ENCODE measurements at places on chromosomes 13 and 19.

DNA sequence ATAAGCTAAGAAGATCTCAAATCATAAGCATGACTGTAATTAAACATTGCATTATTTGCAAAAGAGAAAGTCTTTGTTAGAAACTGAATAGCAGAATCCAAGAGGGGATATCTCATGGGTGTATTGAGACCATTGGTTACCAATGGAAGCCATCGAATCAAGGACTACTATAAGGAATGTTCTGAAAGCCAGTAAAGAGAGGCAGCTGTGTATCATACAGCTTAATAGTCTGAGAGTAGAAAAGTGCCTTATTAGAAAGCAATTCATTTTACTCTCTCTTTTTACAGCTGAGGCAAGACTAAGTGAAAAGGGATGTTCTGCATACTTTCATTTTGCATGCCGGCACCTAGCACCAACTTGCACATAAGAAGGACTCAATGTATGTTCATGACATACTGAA lies 7.6 kb upstream of the DCT start:
- no peak for DNase-seq

DNA sequence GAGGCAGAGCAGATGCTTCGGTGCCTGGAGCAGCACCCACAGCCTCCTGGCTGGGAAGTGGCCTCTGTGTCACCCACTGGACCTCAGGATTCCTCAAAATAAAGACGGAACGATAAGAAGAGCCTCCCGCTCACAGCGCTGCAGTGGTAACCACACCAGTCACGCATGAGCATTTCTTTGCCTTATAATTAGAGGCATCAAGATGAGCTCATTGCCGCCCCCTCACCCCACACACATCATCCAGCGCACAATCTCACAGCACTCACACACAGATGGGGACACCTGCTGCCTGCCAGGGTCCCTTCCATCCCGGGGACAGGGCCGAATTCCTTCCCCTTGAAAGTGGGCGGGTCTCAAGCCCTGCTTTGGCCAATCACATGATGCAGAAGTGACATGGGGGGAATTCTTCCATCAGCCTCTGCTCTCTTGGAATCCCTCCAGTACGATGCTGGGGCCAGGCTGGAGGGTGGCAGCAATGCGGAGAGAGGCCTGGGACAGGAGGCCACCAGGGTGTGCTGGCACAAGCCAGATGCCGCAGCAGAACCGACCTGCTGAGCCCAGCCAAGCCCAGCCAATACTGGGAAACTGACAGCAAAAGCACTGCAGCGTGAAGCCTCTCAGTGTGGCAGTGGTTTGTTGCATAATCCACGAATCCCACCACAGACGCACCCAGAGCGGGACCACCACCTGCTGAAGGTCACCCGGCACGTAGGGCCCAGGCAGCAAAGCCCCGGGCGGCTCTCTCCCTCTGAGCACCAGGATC lies 16.0 kb downstream of the PIP5K1C start:
- no peak for DNase-seq

DNA sequence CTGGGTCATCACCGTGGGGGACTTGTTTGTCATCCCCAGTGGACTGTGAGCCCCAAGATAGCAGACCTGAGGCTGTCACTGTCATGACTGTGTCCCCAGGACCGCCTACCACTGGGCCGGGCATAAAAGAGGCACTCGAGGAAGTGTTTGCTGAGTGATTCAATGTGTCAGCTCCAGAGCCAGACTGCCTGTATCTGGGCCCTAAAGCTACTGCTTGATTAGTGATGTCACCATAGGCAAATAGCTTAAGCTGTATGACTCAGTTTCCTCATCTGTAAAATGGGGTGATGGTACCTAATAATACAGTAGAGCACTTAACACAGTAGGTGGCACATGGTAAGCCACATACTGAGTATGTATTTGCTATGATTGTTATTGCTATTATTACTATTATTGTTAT lies 11.2 kb upstream of the CEACAM19 start:
- no peak for DNase-seq

- DNase-seq: peak; percentile 90
Measured at GRCh38 chr19:50922317-50922853, 11.2 kb upstream of the KLK4 start.

- no peak for DNase-seq
Measured at GRCh38 chr19:32350987-32351348, 5.6 kb downstream of the ZNF507 start.

DNA sequence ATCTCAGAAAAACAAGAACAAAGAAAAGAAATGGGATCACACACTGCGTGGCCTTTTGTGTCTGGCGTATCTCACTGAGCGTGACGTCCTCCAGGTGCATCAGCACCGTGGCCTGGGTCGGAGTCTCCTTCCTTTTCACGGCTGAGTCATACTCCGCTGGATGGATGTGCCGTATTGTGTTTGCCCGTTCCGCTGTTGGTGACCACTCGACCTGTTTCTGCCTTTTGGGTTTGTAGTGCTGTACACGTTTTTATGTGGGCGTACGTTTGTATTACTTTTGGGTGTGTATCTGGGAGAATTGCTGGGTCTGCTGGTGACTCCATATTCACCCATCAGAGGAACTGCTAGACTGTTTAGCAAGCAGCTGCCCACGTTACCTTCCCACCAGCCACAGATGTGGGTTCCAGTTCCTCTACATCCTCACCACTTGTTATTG lies 11.4 kb downstream of the ARID3A start:
- peak; percentile 74 for DNase-seq

DNA sequence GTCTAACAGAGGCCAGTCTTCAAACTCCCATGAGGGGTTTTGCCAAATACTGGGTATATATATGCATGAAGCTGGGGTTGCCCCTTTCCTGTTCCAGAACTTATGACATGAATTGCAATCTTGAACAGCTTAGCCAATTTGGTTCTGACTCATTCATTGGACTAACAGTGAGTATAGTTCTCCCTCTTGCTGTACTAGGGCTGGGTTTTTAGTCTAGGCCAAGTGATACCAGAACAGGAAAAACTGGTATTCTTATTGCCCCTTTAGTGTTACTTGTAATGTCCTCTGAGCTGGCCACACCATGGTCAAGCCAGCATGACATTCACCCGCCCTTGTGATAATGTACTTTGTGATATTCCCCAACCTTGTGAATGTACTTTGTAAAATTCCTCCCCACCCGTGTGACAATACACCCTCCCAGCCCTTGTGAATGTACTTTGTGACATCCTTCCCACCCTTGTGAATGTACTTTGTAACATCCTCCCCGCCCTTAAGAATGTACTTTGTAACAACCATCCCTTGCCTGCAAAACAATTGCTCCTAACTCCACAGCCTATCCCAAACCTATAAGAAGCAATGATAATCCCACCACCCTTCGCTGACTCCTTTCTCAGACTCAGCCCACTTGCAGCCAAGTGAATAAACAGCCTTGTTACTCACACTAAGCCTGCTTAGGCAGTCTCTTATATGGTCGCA lies 26.9 kb downstream of the ZNF846 start:
- DNase-seq: no peak

GRCh38 chr19:3543150-3544057 lies 4.4 kb downstream of the TEKTIP1 start:
- DNase-seq: no peak
